ENCODE measurements at places on chromosomes 4 and X.

GRCh38 chrX:148784856-148785255, 284.4 kb downstream of the AFF2 start:
- no peak for DNase-seq

- DNase-seq = no peak
These were observed at the start of gene USP51 for GRCh38 chrX:55489314-55490009. Gene USP51 (minus strand): TSS chrX:55489848. CDS start chrX:55488939, 909 bp downstream.

DNA sequence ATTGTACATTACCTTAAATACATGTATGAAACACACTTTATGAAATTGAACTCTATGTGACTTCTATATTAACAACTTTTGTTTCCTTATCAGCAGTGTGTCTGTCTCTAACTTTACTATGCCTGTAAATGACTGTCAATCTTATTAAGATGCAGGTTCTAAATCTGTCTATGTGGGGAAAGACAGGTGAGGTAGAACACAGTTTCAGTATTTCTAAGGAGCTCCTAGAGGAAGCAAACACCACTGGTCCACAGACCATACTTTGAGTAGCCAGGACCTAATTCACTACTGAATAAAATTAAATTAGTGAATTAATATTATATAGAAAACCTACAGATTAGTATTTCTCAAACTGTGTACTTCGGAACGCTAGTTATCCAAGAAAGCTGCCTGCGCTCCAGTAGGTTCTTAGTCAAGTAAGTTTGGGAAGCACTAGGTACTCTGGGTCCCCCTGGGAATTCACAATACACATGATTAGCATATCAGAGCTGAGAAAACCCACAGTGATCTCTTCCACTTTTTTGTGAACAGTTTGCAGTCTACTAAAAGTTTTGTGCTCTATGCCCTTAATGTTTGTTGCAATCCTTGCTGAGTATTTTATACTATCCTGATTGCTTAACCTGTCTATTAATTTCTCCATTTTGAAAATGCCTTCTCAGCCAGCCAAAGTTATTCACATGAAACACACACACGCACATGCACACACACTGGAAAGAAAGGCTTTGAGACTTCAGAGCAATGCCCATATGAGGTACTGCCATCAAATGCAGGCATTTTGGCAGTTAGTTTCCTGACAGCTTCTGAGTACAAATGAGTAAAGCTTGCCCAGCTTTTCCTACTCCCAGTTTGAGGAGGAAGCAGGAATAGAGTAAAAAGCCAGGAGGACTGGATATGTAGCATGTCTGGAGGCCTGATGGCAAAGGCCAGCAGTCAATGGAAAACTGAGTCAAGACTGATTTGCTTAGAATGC, 133.6 kb upstream of the CPEB2 start:
- no peak for DNase-seq

GRCh38 chr4:187983746-187984145, 11.8 kb upstream of the ZFP42 start:
- no peak for DNase-seq

DNA sequence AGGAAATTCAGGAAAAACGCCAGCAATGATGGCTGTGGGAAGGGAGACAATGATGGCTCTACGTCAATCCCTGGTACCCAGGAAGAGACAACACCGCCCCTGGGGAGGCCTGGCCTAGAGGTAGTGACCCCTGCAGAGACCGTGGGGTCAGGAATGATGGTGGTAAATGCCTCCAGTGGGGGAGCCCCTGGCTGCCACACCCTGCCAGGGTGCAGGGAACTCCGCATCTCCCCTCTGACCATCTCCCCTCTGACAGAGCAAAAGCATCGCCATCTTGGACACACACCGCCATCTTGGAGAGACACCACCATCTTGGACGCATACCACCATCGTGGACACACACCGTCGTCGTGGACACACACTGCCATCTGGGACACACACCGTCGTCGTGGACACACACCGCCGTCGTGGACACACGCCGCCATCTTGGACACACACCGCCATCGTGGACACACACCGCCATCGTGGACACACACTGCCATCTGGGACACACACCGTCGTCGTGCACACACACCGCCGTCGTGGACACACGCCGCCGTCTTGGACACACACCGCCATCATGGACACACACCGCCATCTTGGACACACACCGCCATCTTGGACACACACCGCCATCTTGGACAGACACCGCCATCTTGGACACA, 9.9 kb downstream of the ASMTL start:
- DNase-seq = no peak

- no peak for DNase-seq
These were observed 139.9 kb downstream of the HDX start for GRCh38 chrX:84362184-84362838.

DNA sequence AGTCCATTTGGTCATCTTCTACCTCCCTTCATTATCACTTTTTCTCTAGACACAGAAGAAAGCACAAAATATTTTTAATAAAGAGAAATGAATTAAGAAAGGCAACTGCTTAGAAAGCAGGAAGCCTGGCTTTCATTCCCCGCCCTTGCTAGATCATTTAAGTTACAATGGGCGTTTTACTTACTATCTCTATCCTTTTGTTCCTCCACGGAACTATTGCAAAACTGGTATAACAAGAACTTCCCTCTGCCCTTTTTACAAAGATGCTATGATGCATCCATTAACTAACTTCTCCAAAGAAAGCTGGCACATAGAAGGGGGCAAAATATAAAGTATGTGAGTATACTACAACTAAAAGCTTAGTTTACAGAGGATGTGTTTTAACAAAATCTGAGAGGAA, 434.5 kb upstream of the FTHL17 start:
- DNase-seq = no peak

- DNase-seq = no peak
These were observed 113.8 kb downstream of the SYNPO2 start for GRCh38 chr4:119002476-119002875.

DNA sequence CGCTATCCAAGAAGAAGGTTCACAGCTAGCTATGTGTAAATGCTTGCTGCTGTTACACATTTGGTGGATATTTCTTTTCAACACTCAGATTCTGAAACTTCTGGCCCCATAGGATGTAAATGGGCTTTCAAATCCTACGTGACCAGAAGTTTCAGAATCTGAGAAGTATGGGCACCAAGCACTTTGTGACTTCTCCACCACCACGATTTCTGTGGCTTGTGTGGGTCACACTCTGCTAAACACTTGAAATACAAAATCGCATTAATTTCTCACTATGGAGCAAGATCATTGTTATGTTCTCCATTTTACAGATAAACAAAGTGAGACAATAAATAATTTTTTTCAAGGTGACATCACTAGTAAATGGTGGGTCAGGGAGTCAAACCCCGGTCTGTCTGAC, 259.4 kb upstream of the JADE1 start:
- no peak for DNase-seq

- DNase-seq = no peak
These were observed 557.5 kb downstream of the PPARGC1A start for GRCh38 chr4:23332313-23332712.

DNA sequence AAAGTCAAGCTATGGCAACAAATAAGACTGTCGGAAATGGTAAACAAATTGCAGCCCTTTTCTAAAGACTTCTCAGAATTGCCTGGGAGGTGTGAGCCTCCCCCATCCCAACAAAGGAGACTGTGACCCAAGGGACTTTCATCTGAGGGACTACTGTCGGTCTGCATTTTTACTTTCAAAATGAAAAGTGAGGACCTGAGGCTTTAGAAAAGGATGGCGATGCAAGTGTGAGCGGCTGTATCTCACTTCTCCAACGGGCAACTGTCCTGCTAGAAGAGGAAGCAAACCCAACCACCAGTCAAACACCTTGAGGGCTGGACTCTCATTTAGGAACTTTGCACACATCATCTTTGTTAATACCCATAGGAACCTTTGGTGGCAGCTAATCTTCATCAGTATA, 62.6 kb upstream of the CLNK start:
- no peak for DNase-seq

- no peak for DNase-seq
These were observed 6.3 kb downstream of the TMEM154 start for GRCh38 chr4:152673489-152673888.

DNA sequence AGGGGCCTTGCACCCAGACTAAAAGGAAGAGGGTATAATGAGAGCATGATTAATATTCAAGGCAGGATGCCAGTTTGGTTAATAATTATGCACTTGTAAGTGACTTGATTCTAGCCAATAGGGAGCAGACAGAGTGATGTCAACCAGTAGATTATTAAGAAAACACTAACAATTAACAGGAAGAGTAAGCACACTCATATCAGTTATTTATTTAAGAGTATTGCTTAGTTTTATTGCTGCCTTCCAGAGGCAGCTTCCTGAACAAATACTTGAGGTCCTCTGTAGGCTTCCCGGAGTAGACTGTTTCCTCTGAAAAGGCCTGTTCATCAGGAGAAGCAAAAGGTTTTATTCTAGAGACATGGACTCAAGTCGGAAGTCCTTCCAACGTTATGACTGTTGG, 129.1 kb upstream of the AFF2 start:
- no peak for DNase-seq

Measured in stimulated activated CD4-positive, alpha-beta T cell treated with anti-CD3 and anti-CD28 coated beads, Interleukin-12 subunit alpha, Interleukin-12 subunit beta, amount 100 ng/mL, for 24 hours (primary cell).